Dermis microvascular lymphatic vessel endothelial cell (primary cell): ENCODE measurements at places on chromosomes 1 and 21. TPM values are rescaled to one million over a fixed set of nuclear protein-coding genes. Genes with fewer than 3 reads are reported as not detected.

The NMNAT2 gene
- total RNA-seq = 0.13 and 0.51 TPM in 2 replicates

DNA sequence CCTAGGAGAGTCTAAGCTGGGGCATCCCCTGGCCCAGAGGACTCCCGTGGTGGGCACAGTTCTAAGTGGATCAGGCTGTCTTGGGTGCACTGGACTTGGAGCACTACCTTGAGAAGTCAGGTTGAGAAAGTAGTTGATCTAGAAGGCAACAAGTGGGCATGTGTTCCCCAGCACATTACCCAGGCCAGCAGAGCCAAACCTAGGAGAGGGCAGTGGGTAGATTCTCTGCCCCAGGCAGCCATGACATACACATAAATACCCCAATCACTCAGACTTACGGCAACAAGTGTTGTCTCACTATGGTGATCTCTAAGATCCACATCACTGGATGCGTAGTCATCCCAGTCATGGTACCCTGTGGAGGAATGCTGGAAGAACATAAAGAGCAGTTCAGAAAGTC is 1.6 kb upstream of the PMF1 start:
- no peak for DNase-seq

GRCh38 chr1:218304281-218305039 is 19.4 kb downstream of the RRP15 start:
- DNase-seq = no peak

- no peak for DNase-seq
These were observed 86.7 kb downstream of the NGF start for GRCh38 chr1:115251340-115251748.

DNA sequence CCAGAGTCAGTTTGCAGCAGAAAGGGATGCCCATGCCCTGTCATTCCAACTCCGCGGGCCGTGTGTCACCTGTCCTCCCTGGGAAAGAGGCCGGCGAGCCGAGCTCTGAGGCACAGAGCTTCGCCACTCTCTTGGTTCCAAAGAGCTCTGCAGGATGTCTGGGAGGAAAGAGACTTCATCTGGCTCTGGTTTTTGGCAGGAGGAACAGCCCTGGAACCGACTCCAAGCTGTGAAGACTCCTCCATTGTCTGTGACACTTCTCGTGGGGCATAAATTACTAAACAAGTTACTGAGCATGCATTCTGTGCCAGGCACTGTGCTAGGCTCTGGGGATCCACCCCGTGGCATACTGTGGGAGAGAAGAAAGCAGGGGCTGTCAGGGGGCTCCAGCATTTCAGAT is 3.9 kb upstream of the FAM151A start:
- no peak for DNase-seq

The AXDND1 gene
- under 0.01 TPM in 1 of 2 replicates, not detected in the other for total RNA-seq

The SLC9A1 gene
- 3.9 and 6.8 TPM in 2 replicates for total RNA-seq

The CATSPERE gene
- total RNA-seq = 0.39 and 0.89 TPM in 2 replicates

The CD1B gene
- not detected in 2 replicates for total RNA-seq
